Aorta (tissue), 5 donors: ENCODE measurements at places on chromosomes 2 and 18. TPM values are rescaled to one million over a fixed set of nuclear protein-coding genes. Genes with fewer than 3 reads are reported as not detected.

SLC9A4 gene
- total RNA-seq = 0.15 TPM

DSG4 gene
- total RNA-seq = not detected

SCN9A gene
- total RNA-seq = 15.2 TPM

KHK gene
- 3.4 TPM for total RNA-seq

AQP12B gene
- not detected for total RNA-seq

FAM161A gene
- total RNA-seq = 2.5 TPM

CPLX4 gene
- total RNA-seq = not detected

BABAM2 gene
- 52.3 TPM for total RNA-seq

FHOD3 gene
- total RNA-seq = 31.2 TPM

COLEC11 gene
- total RNA-seq = 1.7 TPM

ALK gene
- 0.30 TPM for total RNA-seq

CRACDL gene
- total RNA-seq = 7.5 TPM

ADGRF3 gene
- not detected for total RNA-seq

NOSTRIN gene
- total RNA-seq = 45.3 TPM

CHN1 gene
- 25.1 TPM for total RNA-seq

HOXD12 gene
- not detected for total RNA-seq

NT5C1B gene
- not detected for total RNA-seq

PSTPIP2 gene
- 10.6 TPM for total RNA-seq

NMUR1 gene
- total RNA-seq = 2.1 TPM

ARHGAP25 gene
- total RNA-seq = 21.1 TPM

EN1 gene
- total RNA-seq = not detected

MEIS1 gene
- total RNA-seq = 76.6 TPM

HMSD gene
- 0.16 TPM for total RNA-seq

WNT10A gene
- not detected for total RNA-seq

TRAF3IP1 gene
- 21.0 TPM for total RNA-seq

ESPNL gene
- not detected for total RNA-seq

ELOA2 gene
- not detected for total RNA-seq

KCNG2 gene
- total RNA-seq = 1.1 TPM

CNGA3 gene
- total RNA-seq = not detected

C2orf72 gene
- 0.15 TPM for total RNA-seq

ZFAND2B gene
- 40.7 TPM for total RNA-seq

UNC50 gene
- total RNA-seq = 39.6 TPM

HOXD13 gene
- total RNA-seq = not detected

POTEI gene
- total RNA-seq = 0.26 TPM

EML6 gene
- 2.7 TPM for total RNA-seq

DHRS9 gene
- total RNA-seq = 3.1 TPM

CD8B2 gene
- 0.09 TPM for total RNA-seq

HRH4 gene
- 0.10 TPM for total RNA-seq

COL3A1 gene
- 1,346 TPM for total RNA-seq

UBXN4 gene
- total RNA-seq = 85.8 TPM

CREG2 gene
- 0.60 TPM for total RNA-seq

UGT1A5 gene
- not detected for total RNA-seq

B4GALT6 gene
- total RNA-seq = 4.3 TPM

IL37 gene
- total RNA-seq = not detected

HOXD8 gene
- 11.5 TPM for total RNA-seq

SCN3A gene
- 2.4 TPM for total RNA-seq
